CD4-positive, alpha-beta T cell treated with Interleukin-12 subunit alpha and Interleukin-12 subunit beta, for 1 hour (primary cell): ENCODE measurements at places on chromosomes 11 and 22.

DNA sequence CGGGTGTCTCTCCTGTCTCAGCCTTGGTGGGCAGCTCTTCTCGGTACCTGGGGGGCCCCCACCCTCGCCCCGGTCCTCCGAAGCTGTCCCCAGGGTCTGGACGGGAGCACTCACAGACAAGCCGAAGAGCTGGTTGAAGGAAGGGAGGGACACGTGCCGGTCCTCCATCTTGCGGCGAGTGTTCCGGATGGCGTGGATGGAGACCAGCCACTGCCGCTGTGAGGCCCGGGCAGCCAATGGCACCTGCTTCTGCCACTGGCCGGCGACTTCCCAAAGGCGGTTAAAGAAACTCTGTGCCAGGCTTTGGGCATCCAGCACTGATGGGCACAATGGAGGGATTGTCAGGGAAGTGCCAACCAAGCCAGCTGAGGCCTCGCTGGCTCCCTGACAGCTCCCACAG is 18.7 kb downstream of the PPM1F start:
- no peak for DNase-seq

DNA sequence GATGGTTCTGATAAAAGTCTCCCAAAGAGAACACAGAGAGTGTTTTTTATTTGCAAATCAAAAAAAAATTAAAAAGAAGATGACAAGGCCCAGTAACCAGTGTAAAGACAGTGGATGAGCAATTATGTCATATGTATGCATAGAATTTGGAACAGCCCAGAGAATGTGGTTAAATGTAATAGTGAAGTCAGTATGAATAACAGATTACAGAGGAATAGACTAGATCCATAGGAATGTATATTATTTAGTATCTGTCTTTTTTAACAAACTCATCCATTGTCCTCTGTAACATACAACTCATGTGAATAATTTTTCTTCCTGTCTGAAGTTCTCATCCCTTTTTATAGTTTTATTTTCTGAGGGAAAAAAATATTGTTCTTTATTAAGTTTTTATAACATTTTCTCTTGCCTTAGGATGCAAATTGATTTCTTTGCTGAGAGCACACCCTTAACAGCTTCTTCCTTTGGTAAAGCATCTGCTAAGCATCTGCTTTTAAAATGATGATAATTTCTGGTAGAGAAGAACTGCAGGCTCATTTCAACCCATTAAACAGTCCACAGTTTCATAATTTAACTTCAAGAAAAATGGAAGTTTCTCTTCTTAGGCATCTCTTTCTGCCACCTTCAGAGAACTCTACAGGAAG is 266.5 kb upstream of the MTNR1B start:
- DNase-seq: no peak

- DNase-seq: no peak
Measured at GRCh38 chr22:16987822-16988221, 20.2 kb downstream of the GAB4 start.

- DNase-seq: no peak
Measured at GRCh38 chr11:119422809-119423508, at the start of gene THY1. THY1 (minus strand) TSS chr11:119423172; CDS start chr11:119420905, 2,267 bp downstream.

DNA sequence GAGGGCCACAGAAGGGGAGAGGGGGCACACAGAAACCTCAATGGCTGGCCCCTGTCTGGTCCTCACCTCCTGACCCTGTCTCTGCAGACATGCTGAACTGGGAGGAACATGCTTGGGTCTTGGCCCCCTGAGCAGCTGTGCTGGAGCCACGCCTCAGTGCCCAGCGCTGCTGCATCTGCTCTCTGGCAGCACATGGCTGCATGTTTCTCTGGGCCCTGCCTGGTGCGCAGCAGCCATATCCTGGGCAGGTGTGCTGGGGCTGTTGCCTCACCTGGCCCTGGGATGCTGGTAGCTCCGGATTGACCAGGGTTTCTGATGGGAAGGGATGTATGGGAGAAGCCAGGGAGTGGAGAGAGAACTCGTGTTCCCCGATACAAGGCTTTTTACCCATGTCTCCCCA is 248.0 kb downstream of the ST3GAL4 start:
- no peak for DNase-seq

DNA sequence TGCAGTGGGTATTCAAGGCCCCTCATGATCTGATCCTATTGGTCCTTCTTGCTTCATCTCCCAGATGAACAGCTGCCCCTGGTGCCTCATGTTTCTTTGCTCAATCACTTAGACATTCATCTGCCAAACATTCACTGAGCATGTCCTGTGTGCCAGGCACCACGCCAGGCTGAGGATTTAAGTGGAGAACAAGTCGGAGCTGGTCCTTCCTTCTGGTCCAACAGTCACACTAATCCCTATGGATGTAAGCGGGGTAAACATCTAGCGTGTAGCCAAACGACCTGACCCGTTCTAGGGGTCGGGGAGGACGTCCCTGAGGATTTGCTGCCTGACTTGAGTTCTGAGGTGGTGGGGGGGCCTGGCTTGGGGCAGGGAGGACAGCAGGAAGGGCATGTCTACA is 21.9 kb downstream of the ZMAT5 start:
- DNase-seq: no peak

DNA sequence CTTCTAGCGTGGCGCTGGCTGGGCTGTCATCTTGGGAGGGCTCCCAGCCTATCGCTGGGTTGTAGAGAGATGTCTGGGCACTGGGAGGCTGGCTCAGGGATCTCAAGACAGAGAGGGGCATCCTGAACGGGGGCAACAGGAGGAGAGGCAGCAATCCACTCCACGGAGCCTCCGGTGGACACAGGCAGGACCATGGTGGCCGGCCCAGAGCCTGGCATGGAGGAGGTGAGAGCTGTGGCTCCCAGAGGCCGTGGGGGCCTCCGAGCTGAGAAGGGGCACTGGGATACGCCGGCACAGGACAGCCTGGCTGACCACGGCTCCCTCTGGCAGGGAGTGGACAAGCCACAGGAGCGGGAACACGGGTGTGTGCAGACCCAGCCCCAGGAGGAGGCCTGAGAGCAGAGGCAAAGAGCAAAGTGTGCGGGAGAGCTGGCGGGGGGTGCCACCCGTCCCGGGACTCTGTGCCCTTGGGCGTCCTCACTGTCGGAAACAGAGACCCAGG is 9.1 kb downstream of the MRGPRF start:
- no peak for DNase-seq

DNA sequence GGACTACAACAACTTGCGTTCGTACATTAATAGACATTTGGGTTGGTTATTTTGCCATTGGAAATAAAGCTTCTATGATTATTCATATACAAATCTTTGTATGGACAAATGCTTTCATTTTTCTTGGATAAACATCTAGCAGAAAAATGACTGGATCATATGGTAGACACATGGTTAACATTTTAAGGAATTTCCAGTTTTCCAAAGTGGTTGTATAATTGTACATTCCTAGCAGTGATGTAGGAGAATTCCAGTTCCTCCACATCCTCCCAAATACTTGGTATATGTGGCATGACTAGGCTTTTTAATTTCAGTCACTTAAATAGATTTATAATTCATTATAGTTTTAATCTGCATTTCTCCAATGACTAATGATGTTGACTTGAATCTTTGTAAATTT is 246.2 kb upstream of the NCAM1 start:
- no peak for DNase-seq

- no peak for DNase-seq
Measured at GRCh38 chr11:17810746-17811145, 76.2 kb downstream of the KCNC1 start.

DNA sequence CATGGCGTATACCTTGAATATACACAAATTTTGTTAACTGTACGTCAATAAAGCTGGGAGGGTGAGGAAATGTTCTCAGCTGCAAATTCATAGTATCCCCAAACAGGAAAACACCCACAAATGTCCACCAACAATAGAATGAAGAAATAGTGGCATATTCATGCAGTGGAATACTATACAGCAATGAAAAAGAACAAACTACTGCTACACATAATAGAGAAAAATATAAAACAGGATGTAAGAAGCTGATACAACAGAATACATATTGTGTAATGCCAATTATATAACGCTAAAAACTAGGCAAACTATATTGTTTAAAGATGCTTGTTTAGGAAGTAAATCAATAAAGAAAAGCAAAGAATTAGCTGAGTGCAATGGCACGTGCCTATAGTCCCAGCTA is 81.5 kb downstream of the SIK3 start:
- DNase-seq: no peak
